ENCODE measurements at places on chromosomes 11 and 22. TPM values are rescaled to one million over a fixed set of nuclear protein-coding genes. Genes with fewer than 3 reads are reported as not detected.

DNA sequence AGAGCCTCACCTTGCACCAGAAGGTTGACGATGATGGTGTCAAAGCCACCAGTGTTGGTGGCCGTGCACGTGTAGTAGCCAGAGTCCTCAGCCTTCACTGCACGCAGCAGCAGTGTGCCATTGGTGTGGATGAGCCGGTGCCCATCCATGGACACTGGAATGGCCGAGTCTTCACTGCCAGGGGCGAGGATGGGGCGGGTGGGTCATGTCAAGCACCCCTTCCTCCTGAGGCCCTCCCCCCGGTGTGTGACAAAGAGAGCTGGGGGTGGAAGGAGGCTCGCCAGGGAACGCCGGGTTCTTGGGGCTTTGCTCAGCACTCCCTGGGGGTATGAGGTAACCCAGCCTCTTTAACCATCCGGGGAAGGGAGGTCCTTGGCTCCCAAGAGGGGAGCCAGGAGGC is 111.6 kb downstream of the CEP164 start:
- no peak for DNase-seq

GRCh38 chr11:103727262-103727661 is 309.2 kb upstream of the DDI1 start:
- no peak for DNase-seq

- DNase-seq: no peak
Measured at GRCh38 chr11:129937592-129938238, 42.3 kb upstream of the NFRKB start.

- no peak for DNase-seq
Measured at GRCh38 chr11:8732324-8732670, 49.7 kb downstream of the RPL27A start.

DNA sequence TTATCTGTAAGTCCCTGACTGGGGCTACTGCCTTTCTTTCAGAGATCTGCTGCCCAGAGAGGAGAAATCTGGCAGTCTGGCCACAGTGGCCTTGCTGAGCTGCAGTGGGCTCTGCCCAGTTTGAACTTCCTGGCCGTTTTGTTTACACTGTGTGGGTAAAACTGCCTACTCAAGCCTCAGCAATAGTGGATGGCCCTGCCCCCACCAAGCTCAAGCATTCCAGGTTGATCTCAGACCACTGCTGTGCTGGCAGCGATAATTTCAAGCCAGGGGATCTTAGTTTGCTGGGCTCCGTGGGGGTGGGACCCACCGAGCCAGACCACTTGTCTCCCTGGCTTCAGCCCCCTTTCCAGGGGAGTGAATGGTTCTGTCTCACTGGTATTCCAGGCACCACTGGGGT is 117.5 kb downstream of the TRPC6 start:
- DNase-seq: no peak

DNA sequence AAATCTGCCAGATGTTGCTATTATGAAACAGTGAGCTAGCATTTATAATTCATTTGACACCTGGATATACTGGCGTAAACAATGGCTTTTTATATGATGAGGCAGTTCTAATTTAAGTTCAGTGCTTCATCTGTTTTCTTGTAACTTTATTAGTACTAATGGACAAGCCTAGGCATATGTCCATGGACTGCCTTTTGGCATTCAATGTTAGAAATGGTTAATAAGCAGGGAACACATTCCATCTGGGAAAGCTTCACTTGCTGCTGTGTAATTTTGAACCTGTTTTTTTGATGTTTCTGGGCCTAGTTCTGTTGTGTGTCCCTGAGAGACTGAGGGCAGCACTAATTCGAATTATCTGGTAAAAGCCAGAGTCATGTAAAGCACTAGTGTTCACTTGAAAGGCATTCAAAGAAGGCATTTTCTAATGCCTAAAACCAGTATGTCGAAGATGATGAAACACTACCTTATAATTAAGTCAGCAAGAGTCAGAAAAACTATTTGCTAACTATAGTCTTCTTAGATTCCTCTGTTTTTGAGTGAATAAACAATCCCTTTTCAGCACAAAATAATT is 138.5 kb downstream of the SWAP70 start:
- DNase-seq: peak; percentile 97

DNA sequence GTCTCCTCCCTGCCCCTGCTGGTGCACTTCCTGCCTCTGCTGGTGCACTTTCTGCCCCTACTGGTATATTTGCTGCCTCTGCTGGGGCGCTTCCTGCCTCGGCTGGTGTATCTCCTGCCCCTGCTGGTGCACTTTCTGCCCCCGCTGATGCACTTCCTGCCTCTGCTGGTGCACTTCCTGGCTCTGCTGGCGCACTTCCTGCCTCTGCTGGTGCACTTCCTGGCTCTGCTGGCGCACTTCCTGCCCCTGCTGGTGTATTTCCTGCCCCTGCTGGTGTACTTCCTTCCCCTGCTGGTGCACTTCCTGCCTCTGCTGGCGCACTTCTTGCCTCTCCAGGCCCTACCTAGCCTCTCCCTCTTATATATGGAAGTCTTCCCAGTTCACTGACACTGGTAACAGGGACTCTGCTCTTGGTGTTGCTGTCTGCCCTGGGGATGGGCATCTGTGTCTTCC is 10.1 kb downstream of the MTFP1 start:
- DNase-seq: no peak

DNA sequence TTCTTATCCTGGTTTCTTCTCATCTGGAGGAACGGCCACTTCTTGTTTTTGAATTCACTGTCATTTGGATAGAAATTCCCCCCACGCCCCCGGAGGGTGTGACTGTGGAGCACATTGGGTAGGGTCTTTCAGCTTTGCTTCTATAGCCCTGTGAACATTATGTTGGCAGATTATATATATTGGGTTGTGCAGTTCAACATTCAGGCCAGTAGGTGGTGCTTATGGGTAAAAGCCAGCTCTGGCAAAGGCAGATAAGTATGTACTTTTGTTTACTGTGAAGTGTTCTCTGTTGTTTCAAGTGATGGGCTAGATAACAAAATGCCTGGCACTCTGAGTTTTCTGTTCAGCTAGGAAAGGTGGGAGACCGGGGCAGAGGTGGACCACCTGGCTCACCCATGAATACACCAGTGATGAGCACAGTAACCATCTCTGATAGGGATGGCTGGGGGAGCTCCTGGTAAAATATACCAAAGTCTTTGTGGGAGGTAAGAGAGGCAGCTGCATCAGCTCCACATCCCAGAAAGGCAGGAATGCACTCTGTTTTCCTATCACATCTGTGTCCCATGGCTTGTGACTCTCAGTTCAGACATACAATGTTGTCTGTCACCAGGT is 1348.2 kb upstream of the RAG2 start:
- DNase-seq: no peak

DNA sequence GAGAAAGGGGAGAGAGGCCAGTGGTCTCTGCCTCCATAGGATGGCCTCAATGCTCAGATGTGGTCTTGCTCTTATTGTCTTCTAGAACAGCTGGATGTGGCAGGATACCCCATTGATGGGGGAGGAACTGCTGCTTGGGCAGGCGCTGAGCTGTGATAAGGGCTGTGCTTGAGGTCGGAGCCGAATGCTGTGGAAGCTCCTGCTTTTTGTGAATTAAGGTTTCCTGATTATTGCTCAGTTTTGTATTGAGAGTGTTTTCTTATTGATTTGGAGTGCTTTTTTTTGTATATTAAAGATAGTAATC is 57.2 kb downstream of the CABIN1 start:
- no peak for DNase-seq

DNA sequence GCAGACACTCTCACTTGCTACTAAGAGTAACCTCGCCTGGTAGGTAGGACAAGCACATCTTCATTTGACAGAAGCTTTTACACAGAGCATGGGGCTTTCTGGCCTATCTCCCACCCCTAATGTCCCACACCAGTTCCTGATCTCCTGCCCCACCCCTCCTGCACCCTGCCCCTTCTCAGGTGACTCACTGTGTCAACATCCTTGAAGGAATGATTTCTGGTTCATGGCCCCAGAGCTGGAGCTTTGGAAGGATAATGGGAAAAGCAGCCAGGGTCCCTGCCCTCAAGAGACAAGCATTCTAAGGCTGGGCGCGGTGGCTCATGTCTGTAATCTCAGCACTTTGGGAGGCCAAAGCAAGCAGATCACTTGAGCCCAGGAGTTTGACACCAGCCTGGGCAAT is 47.2 kb downstream of the LRFN4 start:
- no peak for DNase-seq

GRCh38 chr22:17804331-17805080 is 30.2 kb upstream of the BID start:
- DNase-seq: no peak

DNA sequence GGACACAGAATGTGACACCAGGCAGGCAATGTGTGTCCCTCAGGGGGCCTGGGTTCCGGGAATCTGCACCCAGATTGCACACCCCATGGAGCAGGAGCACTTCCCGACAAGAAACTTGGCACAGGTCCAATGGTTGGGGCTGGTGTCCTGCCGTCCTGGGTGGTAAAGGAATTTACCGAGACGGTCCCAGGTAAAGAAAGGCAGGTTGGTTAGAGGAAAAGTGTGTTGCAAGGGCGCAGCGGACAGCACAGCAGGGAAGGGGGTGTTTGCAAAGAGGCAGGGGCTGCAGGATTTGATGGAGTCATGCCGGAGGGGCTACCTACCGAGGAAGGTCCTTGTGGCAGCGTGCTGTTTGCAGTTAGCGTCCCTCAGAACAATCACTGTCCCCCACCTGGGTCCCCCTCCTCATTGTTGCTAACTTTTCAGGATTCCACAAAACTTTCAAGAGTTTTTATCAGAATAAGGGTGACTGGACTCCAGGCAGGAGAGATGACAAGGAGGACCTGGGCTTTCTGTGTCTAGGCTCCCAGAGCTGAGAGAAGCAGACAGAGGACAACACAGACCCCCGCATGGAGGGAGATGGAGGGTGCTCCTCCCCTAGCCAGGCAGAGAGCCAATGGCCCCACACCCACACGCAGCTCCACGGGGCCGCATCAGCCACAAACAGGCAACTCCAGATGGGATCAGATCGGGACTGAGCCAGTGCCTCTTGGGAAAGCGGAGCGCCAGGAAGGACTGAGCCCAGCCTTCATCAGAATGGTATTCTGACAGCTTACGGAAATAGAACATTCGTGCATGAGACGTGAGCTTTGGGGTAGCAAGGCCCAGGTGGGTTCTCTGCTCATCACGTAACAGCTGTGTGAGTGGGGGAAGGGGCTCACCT is 1423.9 kb downstream of the BRD1 start:
- DNase-seq: no peak

DNA sequence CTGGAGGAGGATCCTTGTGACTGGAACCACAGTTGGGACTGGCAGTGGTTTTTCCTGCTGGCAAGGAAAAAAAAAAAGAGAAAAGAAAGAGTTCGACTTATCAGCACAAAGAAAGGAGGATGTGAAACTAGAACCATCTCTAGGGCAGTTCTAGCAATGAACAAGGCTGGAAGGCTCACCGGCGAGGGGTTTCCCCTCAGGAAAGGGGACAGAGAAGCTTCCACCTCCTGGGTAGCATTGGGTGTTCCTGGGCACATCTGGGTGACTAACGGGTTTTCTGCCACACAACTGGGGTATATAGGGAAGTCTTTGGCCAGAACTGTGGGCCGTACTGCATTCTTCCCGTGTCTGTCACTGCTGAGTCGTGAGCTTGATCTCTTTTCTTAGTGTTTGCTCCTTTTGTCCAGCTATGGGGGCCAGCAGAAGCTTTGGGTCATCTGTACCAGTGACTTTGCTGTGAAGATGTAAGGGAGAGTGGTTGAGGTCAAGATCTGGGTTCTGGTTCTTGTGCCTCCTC is 109.4 kb upstream of the OR4B1 start:
- DNase-seq: no peak

- no peak for DNase-seq
Measured at GRCh38 chr11:16286095-16286494, 70.3 kb downstream of the SOX6 start.

- no peak for DNase-seq
Measured at GRCh38 chr22:17234144-17234623, 14.9 kb upstream of the ADA2 start.

DNA sequence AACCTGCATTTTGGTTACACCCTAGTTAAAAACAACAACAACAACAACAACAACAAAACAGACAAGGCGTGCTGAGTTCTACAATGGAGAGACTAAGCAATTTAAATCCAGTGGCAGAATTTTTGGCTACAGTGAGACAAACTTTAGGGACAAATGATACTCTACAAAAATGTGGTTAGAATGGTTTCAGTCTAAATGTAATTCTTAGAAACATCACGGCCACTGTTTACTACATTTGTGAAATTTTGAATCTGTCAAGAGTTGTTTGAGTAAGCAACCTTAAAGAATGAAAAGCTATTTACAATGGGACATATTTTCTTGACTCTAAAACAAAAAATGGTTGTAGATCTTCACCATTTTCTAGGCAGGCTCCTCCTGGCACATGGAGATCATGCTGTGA is 259.4 kb downstream of the SWAP70 start:
- no peak for DNase-seq

GRCh38 chr11:90288212-90288821 is 65.5 kb upstream of the CHORDC1 start:
- DNase-seq: no peak

- DNase-seq: no peak
Measured at GRCh38 chr11:66787934-66788758, 55.1 kb upstream of the RCE1 start.

GRCh38 chr11:91921974-91922373 is 302.6 kb upstream of the FAT3 start:
- no peak for DNase-seq

DNA sequence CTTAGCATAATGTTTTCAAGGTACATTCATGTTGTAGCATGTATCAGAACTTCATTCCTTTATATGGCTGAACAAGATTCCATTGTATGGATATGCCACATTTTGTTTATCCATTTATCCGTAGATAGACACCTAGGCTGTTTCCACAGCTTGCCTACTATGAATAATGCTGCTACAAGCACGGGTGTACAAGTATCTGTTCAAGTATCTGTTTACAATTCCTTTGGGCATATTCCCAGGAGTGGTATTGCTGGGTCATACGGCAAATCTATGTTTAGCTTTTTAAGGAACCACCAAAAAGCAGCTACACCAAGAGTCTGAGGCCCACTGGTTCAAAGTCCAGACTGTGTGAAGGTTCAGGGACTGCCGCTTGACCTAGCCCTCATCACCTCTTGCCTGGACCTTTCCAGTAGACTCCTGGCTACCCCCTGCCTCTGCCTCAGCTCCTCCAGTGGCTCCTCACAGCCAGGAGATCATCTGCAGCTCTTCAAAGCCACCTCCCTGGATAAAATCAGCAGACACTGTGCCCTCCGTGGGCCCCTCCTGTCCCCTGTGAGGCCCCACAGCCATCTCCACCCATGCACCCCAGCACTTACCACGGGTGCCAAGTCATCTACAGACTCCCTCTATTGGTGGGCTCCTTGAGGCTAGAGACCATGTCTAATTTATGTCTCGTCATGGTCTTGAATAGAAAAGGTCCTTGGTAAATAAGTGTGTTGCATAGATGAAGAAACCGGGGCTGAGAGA is 160.3 kb downstream of the MN1 start:
- DNase-seq: no peak

GRCh38 chr11:66476841-66477251 is 3.4 kb upstream of the DPP3 start:
- no peak for DNase-seq

The BID gene
- polyA plus RNA-seq: 96.4 TPM

The TSPAN18 gene
- polyA plus RNA-seq: 0.55 TPM
